T-helper 22 cell (primary cell): ENCODE measurements at places on chromosomes 4 and X.

DNA sequence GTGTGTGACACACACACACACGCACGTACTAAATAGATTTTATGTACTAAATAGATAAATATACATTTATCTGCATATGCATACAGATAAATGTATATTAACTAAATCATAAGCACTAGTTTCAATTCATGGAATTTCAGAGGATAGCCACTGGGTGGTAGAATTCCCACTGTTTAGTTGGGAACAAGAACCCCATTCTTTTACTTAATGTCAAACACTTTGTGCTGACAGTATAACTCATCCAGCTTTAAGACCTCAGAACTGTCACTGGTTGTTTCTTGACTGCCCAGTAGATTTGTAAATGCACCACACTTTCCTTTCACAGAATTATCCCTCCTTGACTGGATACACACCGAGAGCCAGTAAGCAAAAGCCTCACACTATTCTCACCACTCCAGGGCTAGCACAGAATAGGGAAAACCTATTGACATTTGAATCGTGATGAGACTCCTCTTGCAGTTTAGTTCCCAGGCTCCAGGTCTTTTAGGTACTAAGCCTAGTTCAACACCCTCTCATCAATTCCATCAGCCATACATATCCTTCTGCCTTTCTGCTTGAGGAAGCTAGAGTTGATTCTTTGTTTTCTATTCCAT lies 32.4 kb downstream of the PPARGC1A start:
- DNase-seq = no peak

DNA sequence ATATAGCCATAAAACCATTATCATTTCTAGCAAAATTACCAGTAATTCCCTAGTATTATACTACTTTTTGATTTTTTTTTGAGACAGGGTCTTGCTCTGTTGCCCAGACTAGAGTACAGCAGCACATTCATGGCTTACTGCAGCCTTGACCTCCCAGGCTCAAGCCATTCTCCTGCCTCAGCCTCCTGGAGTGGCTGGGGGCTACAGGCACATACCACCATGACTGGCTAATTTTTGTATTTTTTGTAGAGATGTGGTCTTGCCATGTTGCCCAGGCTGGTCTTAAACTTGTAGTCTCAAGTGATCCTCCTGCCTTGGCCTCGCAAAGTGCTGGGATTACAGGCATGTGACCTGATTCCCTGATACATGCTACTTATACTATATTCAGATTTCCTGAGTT lies 13.7 kb downstream of the N4BP2 start:
- no peak for DNase-seq

GRCh38 chr4:184217634-184218033 lies at the start of gene ENPP6:
ENPP6 (minus strand) TSS chr4:184217873; CDS start chr4:184217819, 54 bp downstream.
- no peak for DNase-seq

DNA sequence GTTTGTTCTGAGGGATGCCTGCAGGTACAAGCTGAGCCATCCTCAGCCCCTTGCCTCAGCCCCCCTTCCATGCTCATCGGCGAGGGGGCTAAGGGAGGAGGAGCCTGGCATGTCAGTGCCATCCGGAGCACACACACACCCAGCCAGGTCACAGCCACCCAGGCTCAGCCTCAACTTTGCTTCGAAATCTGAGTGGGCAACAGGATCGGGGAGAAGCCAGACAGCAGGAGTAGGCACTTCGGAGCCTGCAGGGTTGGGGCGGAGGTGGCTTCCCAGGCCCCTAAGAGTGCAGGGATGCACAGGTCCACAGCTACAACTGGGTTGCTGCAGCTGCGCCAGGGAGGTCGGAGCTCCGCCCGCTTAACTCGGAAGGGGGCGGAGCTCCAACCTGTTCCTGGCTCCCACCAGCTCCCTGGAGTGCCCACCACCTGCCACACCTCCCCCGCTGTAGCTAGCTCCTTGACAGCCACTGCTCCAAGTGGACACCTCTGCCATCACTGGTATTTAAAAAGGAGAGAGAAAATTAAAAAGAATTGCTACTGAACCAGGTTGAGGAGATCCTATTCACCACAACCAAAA lies 192.9 kb upstream of the GALNT7 start:
- DNase-seq = no peak

DNA sequence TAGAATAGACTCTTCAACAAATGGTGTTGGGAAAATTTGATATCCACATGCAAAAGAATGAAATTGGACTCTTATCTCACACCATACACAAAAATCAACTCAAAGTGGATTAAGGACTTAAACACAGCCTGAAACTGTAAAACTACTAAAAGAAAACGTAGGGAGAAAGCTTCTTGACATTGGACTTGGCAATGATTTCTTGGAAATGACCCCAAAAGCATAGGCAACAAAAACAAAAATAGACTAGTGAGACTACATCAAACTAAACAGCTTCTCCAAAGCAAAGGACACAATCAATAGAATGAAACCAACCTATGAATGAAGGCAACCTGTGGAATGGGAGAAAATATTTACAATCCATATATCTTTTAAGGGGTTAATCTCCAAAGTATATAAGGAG lies 94.7 kb upstream of the INTU start:
- no peak for DNase-seq

GRCh38 chr4:125331116-125331515 lies 16.4 kb downstream of the FAT4 start:
- no peak for DNase-seq

DNA sequence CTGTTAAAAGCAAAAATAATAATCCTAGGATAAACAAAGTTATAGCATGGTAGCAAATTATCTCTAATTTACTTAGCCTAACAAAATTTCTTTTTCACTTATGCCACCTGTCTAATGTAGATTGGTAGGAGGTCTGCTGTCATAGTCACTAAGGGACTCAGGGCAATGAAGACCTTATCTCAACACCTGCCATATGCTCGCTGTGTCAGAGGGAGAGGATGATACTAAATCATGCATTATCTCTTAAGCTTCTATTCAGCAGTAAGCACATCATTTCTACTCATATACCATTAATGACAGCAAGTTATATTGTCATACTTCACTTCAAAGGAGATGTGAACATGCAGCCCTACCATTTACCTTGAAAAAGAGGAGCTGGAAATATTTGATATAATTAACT lies 44.1 kb downstream of the AFM start:
- DNase-seq = no peak

DNA sequence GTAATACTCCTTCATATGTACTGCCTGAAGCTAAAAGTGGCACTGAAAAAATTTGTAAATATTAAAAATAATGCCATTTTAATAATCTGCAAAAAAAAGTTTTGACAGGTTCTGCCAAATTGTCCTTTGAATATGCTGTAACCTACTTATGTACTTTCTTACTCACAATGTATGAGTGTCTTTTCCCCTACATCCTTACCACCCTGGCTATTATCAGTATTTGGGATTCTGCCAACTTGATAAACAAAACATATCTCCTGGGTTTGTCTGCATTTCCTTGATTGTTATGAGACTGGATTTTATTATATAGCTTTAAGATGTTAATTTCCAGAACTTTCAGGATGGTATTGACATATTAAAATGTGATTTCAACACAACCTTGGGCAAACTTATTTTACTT lies 187.9 kb downstream of the CHM start:
- no peak for DNase-seq

- DNase-seq = no peak
Observed at GRCh38 chrX:37785569-37785968, 5.7 kb downstream of the CYBB start.

DNA sequence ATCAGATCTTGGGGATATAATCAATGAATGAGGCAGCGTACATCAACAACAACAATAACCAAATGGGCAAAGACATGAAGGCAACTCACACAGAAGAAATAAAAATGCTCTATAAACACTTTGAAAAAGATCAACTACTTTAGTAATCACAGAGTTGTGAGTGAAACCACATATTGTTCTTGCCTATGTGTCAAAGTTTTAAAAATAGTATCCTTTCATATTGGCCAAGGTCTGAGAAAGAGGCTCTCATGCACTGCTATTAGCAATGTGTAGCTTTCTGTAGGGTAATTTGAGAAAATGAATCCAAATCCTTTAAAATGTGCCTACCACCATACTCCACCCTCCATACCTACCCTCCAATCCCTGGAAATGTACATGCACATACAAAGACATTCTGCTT lies 25.0 kb downstream of the COQ2 start:
- DNase-seq = no peak

DNA sequence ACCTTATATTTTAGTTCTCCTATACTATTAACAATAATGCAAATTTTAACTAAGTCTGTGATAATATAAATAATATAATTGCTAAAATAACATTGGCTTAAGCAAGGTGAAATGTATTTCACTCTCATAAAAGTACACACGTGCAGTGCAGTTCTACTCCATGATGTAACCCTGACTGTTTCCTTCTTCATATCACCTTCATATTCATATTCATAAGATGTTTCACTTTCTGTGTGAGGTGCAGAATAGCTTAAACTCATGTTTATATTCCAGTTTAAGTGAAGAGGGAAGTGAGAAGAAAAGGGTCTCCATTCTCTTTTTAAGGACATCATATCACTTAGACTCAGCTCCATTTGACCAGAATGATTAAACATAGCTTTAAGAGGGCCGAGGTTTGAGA lies 1810.0 kb upstream of the PCDH10 start:
- DNase-seq = no peak

DNA sequence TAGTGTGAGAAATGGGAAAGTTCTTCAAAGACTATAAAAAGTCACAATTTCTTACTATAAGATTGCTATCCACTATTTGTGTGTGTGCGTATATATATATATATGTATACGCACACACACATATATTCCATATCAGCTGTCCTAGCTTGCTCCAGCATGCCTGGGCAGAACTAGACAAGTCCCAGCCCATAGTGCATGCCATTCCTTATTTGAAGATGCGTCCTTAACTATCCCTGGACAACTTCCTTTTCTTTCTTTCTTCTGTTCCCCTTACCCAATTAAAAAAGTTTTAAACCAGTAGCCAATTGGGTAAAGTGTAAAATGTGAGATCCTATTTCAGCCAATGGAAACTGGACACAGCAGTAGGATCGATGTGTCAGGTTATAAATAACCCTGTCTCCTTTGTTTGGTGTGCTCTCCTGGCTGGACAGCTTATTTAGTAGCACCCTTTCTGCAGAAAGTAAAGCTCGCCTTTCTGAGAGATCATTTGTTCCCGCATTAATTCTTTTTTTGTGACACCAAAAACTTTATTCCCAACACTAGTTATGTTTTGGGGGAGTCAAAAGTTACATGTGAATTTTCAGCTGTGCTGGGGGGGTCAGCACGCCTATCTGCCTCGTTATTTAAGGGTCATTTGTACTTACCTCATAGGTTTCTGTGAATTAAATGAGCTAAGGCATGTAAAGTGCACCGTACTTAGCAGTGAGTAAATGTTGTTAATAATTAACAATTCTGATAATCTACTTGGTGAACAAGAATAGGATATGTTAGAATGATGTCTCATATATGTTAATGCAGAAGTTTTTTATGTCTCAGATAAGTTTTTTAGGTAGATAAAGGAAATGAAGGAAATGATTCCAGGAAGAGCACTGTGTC lies 40.9 kb downstream of the KDM6A start:
- DNase-seq = no peak

- no peak for DNase-seq
Observed at GRCh38 chr4:36358173-36358572, 76.8 kb downstream of the DTHD1 start.

GRCh38 chr4:127240764-127241105 lies 392.0 kb upstream of the INTU start:
- no peak for DNase-seq

GRCh38 chrX:10769195-10769594 lies 148.8 kb upstream of the MID1 start:
- DNase-seq = no peak

DNA sequence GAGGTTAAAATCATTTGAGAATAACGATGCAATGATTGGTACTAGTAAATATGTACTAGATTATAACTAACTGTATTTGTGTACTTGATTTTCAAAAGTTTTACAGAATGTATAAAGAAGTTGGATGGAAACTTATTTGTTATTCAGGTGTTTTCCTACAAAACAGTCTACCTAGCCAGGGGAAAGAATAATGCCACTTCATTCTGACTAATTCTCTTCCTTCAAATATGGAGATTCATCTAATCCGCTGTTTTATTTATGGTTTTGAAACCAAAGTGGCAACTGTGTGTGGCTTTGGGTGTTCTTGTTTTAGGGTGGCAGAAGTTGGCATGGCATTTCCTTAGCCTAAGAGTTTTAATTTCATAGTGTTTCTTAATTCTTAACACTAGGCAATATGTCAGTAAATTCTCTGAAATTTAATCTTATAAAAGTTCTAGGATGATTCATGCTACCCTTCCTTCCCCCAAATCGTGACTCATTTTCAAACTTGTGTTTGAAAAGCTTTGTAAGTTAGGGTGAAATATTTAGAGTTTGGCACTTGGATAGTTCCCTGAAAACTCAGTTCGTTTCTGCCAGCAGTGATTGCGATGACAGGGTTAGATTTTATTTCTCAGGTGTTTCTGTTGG lies 62.6 kb downstream of the DCLK2 start:
- no peak for DNase-seq

- DNase-seq = no peak
Observed at GRCh38 chr4:181701214-181701613, 542.0 kb upstream of the TENM3 start.

DNA sequence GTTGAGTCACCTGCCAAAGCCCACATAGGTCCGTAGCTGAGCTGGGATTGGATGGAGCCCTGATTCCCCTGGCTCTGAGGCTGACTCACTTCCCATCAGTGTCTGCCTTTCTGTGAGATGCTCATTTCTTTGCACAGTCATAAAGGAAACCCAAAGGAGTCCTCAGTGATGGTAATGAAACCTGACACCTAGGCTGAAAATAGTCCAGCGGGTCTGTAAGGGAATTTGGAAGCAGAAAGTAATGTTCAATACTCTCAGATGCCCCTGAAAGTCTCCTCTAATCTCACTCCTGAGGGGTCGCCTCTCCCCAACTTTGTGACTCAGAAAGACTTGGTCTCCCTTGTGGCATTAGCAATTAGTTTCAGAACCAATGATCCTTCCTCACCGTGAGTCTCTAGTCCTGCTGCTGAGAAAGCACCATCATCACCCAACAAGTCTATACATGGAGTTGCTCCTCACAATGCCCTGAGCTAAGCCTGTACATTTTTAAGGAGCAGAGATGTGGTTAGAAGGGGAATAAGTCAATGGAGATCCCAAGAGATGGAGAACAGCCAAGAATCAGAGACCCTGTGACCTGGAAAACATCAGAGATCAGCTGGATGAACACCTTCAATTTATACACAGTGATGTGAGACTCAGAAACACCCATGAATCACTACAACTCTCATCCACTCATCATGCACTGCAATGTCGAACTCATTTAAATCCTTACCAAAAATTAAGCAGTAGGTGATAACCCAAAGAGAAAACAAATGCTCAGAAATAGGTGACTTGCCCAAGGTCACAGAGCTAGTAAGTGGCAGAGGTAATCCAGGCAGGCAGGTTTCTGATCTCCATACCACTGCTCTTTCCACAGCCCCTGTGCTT lies 219.0 kb upstream of the CPEB2 start:
- no peak for DNase-seq

GRCh38 chr4:144646523-144647094 lies 653 bp downstream of the HHIP start:
- DNase-seq = no peak

GRCh38 chr4:128596853-128597252 lies 212.6 kb upstream of the JADE1 start:
- DNase-seq = no peak
